HCT116 (cell line): ENCODE measurements at places on chromosomes 13 and 19. TPM values are rescaled to one million over a fixed set of nuclear protein-coding genes. Genes with fewer than 3 reads are reported as not detected.

Gene MBD3L5
- total RNA-seq: not detected

- no peak for DNase-seq
Measured at GRCh38 chr19:49887037-49887664, 9.5 kb downstream of the IL4I1 start.

Gene TRPC4
- total RNA-seq: not detected

Gene FFAR2
- total RNA-seq: not detected

DNA sequence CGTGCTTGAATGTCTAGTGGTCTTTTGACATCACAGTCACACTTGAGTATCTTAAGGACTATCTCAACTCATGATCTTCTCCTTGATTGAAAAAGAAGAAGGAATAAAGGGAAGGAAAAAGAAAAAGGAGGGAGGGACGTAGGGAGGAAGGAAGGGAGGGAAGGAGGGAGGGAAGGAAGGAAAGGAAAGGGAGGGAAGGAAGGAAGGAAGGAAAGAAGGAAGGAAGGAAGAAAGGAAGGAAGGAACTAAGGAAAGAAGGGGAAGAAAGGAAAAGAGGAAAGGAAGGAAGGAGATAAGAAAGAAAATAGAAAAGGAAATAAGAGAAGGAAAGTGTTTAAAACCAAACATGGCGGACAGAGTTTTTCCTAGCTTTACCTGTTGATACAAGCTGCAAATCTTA lies 64.7 kb downstream of the RNASEH2B start:
- no peak for DNase-seq

- no peak for DNase-seq
Measured at GRCh38 chr13:44373601-44374347, at the start of gene SERP2. Gene SERP2, plus strand, starts transcription at chr13:44373824. Its CDS starts 202 bp downstream, at chr13:44374026.
